Small intestine (tissue), 16 donors: ENCODE measurements at places on chromosomes 12 and 14.

GRCh38 chr14:56129092-56129491, 10.9 kb downstream of the PELI2 start:
- peaks cover 13% of the 10 kb centered on the region for H3K4me1 ChIP-seq
- no peak overlapping the region for H3K27ac ChIP-seq
- no peaks in the 10 kb centered on the region for H3K36me3 ChIP-seq
- no peak overlapping the region for H3K4me3 ChIP-seq

GRCh38 chr14:45728434-45729225, 475.6 kb upstream of the MIS18BP1 start:
- no peaks in the 10 kb centered on the region for H3K36me3 ChIP-seq
- H3K27me3 ChIP-seq = no peaks in the 10 kb centered on the region
- H3K27ac ChIP-seq = no peak overlapping the region
- no peak for DNase-seq

- DNase-seq = no peak
- H3K27ac ChIP-seq = no peak overlapping the region
- H3K4me3 ChIP-seq = no peak overlapping the region
- no peaks in the 10 kb centered on the region for H3K27me3 ChIP-seq
- H3K36me3 ChIP-seq = no peaks in the 10 kb centered on the region
Observed at GRCh38 chr14:104403421-104404220, 175.9 kb upstream of the C14orf180 start.

GRCh38 chr12:104105461-104105860, 32.5 kb downstream of the NFYB start:
- no peaks in the 10 kb centered on the region for H3K4me1 ChIP-seq
- H3K27me3 ChIP-seq = no peaks in the 10 kb centered on the region
- no peak overlapping the region for H3K27ac ChIP-seq
- H3K36me3 ChIP-seq = no peaks in the 10 kb centered on the region
- no peak overlapping the region for H3K4me3 ChIP-seq

DNA sequence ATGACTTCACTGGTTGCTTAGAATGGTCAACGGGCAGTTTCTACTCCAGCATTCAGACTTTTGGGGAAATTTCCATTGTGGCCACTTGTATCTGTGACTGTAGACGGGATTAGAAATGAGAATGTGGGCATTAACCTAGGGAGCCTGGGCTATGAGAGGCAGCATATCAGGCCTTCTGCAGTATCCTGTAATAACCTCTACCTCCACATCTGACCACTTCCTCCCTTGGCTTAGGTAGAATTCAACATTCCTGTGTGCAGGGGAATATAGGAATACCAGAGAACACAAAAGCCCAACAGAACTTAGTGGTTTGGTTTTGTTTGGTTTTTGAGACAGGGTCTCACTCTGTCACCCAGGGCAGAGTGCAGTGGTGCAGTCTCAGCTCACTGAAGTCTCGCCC, 76.4 kb upstream of the HOXC13 start:
- H3K27ac ChIP-seq = no peak overlapping the region
- H3K4me3 ChIP-seq = no peak overlapping the region
- H3K4me1 ChIP-seq = no peaks in the 10 kb centered on the region
- H3K36me3 ChIP-seq = no peaks in the 10 kb centered on the region

DNA sequence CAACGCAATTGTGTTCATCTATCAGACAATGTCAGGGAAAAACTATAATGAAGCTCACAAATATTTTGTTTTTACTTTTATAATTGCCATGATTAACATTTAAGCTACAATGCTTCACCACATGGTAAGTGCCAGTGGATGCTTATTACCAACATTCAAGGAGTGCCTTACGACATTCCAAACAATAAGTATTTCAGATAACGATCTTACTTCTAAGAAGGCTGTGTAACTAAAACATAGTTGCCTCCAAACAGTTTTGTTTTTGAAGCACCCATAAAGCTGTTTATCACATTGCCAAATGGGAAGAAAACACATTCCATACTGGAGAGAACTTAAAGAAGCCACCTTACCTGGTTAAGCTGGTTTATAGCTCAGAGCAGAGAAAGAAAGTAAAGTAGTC, 78.8 kb downstream of the RPS6KA5 start:
- H3K36me3 ChIP-seq = no peaks in the 10 kb centered on the region
- H3K4me3 ChIP-seq = no peak overlapping the region
- peaks cover 11% of the 10 kb centered on the region for H3K4me1 ChIP-seq
- H3K27me3 ChIP-seq = no peaks in the 10 kb centered on the region

DNA sequence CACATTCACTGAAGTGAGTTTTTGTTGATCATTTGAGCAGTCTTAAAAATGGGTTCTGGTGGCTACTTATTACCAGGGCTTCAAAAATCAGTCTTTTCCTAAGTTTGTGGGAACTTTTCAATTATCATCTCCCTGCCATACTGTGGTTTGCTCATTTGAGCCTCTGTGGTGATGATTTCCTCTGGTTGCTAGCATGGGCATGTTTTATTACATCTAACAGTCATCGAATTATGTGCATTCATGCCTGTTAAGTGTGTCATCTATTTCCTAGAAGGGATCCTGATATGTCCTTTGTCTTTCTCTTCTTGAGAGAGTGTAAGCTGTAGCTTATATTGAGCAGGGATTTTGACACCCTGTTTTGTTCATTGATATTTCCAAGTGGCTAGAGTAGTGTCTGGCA, 116.8 kb downstream of the WIF1 start:
- H3K27ac ChIP-seq = no peak overlapping the region
- no peaks in the 10 kb centered on the region for H3K27me3 ChIP-seq
- no peak for DNase-seq
- H3K4me3 ChIP-seq = no peak overlapping the region
- no peaks in the 10 kb centered on the region for H3K36me3 ChIP-seq

- no peaks in the 10 kb centered on the region for H3K4me1 ChIP-seq
- no peaks in the 10 kb centered on the region for H3K36me3 ChIP-seq
- H3K27me3 ChIP-seq = no peaks in the 10 kb centered on the region
- H3K4me3 ChIP-seq = no peak overlapping the region
- no peak overlapping the region for H3K27ac ChIP-seq
- no peak for DNase-seq
Observed at GRCh38 chr12:75000120-75000519, 209.5 kb downstream of the KCNC2 start.

DNA sequence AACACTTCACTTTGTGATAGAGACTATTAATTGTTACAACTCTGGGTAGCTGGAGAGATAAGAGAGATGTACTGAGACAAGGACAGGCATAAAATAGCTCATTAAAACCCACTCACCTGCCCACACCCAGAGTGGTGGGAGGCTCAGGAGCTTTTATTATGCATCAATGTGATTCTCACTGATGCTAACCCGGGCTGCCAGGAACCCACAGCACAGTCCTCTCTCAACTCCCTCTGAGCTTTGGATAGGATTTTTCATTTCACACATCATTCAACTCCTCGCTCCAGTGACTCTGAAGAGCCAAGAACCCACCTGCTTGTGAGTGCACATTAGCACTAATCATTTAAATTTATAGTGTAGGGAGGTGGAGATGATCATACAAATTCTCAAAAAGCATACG, 827.9 kb downstream of the FLRT2 start:
- H3K36me3 ChIP-seq = no peaks in the 10 kb centered on the region
- no peaks in the 10 kb centered on the region for H3K27me3 ChIP-seq
- no peak for DNase-seq
- no peak overlapping the region for H3K4me3 ChIP-seq

DNA sequence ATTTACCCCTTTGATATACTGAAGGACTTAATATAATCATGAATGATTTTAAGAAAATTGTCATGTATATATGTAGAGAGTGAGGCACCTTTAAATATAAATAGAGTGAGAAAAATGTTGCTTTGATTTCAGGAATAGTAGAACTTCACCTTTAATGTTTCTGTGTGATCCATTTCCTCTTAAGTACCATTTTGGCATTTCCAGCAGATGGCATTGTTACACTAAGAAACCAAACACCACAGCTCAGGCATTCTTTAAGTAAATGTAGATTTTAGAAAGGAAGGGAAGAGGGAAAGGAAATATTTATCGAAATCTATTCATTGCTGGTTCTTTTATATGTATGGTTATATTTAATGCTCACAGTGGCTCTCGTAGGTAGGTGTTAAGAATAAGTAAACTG, 556.7 kb upstream of the FBXO33 start:
- no peaks in the 10 kb centered on the region for H3K4me1 ChIP-seq
- no peak overlapping the region for H3K4me3 ChIP-seq
- no peaks in the 10 kb centered on the region for H3K27me3 ChIP-seq
- peak; percentile 59 for DNase-seq

GRCh38 chr14:29603696-29604095, 324.0 kb downstream of the PRKD1 start:
- H3K27me3 ChIP-seq = no peaks in the 10 kb centered on the region
- no peaks in the 10 kb centered on the region for H3K36me3 ChIP-seq
- no peak for DNase-seq
- H3K4me1 ChIP-seq = no peaks in the 10 kb centered on the region
